ENCODE measurements at places on chromosomes 1 and 21.
A peak's percentile ranks its signal among the peaks of the same experiment; 100 is the strongest.

DNA sequence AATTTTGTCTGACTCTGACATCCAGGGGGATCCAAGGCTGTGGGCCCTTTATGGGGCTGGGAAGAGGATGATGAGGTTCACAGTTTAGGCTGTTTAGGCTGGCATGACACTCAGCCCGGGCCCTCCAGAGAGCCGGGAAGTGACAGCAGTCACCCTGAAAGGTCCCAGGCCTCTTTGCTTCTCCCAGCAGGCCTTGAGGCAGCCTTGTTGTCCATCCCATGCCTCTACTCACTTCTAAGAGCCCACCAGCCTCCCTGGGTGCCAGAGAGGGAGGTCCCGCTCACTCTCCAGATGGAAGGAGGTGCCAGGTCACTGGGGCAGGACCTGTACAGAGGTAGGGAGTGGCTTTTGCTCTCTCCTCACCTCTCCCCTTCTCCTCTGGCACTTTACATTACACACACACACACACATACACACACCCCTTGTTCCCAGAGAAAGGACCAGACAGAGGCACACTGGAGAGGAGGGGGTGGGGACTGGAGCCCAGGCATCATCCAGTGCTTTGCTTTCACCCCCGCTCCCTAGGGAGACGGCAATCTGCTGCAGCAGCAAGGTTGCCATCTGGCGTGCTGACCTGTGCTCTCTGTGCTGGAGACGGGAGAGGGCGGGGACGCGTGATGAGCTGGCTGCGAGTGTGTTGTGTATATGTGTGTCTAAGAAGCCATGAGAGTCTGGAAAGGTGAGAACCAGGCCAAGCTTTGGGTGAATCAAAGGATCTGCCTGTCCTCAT is 4.6 kb downstream of the KLHDC8A start:
- H3K36me3 ChIP-seq: no peaks in the 10 kb centered on the region
- DNase-seq: peak; percentile 78
- H3K27me3 ChIP-seq: no peaks in the 10 kb centered on the region
- H3K4me1 ChIP-seq: peaks cover 7% of the 10 kb centered on the region

DNA sequence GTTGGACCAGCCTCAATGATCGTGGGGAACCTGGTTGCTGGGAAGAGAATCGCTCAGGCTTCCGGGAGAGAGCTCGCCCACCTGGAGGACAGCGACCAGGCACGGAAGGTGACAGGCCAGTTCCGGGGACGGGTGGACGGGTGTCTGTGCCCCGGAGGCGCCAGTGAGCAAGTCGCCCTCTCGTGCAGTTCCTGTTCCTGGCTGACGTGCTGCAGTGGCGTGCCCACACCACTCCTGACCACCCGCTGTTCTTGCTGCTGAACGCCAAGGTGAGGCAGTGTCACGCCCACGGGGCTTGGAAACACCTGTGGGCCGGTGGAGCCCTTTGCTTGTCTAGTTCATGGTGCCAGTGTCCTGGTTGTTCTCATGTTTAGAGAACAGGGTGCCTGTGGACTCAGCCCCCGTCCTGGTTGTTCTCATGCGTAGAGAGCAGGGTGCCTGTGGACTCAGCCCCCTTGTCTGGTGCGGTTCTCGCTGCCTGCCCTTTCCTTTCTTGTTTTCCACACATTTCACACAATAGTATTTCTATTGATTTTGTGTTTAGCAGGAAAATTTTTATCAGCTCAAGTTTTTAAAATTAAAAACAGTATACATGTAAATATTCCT is 53.1 kb downstream of the S100B start:
- DNase-seq: no peak
- no peak overlapping the region for H3K27ac ChIP-seq
- H3K36me3 ChIP-seq: peaks cover 71% of the 10 kb centered on the region
- H3K27me3 ChIP-seq: no peaks in the 10 kb centered on the region
- H3K4me3 ChIP-seq: no peak overlapping the region

GRCh38 chr1:178498896-178499675 is 2.3 kb upstream of the CLEC20A start:
- no peak overlapping the region for H3K4me3 ChIP-seq
- no peaks in the 10 kb centered on the region for H3K36me3 ChIP-seq
- DNase-seq: no peak

DNA sequence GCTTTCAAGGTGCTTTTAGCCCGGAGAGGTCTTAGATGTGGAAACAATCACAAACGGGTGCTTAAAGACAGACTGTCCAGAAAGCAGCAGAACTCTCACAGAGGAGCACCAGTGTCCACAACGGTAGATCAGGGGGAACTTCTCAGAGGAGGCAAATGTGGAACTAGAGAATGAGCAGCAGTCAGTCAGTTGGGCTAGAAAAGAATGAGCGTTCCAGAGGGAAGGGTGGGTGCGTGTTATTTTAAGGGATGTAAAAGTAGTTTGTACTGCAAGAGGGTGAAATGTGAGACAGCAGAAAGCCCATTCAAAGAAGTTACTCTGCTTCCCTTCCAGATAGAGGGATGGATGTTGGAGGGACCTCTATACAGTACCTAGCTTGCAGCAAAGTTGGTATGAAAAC is 30.9 kb downstream of the RGS5 start:
- H3K4me3 ChIP-seq: no peak overlapping the region
- H3K27me3 ChIP-seq: no peaks in the 10 kb centered on the region
- no peak for DNase-seq
- H3K4me1 ChIP-seq: no peaks in the 10 kb centered on the region
- no peak overlapping the region for H3K27ac ChIP-seq

DNA sequence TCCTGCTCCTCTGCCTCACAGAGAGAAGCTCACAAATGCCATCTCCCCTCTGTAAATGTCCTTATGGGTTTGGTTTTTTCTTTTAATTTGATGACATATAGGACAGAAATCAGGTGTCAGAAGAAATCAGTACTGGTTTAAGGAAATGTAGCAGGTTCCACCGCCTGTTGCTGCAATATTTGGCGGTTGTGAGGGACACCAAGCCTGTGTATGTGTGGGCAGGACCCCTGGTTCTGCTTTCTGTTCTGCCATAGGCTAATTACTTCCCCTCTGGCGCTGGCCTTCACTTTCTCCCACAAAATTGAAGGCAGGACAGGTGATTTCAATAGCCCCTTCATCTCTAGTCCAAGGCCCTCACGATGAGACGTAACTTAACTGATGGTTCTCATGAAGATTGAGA is 69.2 kb downstream of the PRDM2 start:
- H3K4me3 ChIP-seq: no peak overlapping the region
- H3K27ac ChIP-seq: no peak overlapping the region
- H3K36me3 ChIP-seq: peaks cover 13% of the 10 kb centered on the region
- no peaks in the 10 kb centered on the region for H3K4me1 ChIP-seq
